ENCODE measurements at places on chromosomes 4 and X.

- no peak for DNase-seq
Measured at GRCh38 chrX:32868524-32868895, 342.8 kb downstream of the DMD start.

DNA sequence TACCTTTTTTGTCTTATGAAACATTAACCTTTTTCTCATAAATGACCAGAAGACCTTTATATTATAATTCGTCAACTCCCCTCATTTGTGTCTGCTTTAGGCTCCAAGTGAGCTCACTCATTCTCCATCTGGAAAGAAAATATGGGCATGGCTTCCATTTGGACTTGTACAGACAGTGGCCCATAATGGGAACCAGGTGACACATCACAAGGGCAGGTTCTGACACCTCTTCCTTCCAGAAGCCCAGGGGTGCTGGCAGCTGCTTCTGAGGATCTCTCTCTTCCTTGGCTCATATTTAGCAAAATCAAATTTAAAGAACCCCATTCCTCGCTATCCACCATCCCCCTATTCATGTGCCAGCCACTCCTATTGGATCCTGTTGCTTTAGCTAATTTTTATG lies 69.6 kb downstream of the CD38 start:
- no peak for DNase-seq

GRCh38 chrX:23919706-23920320 lies 12.0 kb downstream of the CXorf58 start:
- no peak for DNase-seq

DNA sequence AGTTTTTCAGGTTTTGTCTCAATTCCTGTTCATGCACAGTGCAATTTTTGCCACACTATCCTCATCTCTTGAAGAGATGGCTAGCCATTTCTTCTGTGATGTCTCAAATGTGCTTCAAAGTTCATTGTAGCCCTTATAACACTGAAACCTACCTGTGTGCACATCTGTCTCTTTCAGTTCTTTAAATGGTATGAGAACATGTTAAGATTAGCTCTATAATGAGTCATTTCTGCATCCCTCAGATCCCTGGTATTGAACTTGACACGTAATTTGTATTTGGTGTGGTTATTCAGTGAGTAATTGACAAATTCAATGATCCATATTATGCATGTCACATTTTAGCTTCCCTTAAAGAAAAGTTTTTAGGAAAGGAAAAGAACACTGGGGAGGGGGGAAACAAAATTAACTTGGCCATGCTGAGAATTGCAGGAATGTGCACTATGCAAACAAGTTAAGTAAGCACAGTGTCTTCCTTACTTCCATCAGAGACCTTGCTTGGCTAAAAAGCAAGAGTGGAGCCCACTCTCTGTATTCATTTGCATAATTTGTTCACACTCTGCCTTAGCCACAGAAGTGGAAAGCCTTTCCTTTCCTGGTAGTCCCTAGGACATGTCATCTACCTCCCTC lies 659.8 kb upstream of the MAGEB2 start:
- no peak for DNase-seq

- peak; percentile 74 for DNase-seq
Measured at GRCh38 chr4:71290074-71290473, 48.7 kb upstream of the SLC4A4 start.

GRCh38 chr4:162700358-162700757 lies 466.3 kb downstream of the NAF1 start:
- no peak for DNase-seq

DNA sequence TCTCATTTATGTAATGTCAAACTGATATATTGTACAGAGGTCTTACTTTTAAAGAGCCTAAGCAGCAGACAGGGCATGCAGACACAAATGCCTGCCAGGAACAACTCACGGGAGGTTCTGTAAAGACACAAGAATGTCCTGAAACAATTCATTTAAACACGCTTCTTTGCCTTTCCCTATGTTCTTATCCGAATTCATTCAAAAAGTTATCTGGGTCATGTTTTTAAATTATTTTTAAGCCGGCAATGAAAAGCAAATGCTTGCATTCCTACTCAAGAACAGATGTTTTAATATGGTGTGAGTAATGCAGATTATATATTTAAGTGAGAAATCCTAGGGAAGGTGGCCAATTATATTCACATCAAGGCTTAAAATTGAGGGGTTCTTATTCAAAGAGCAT lies 192.6 kb downstream of the PDGFC start:
- DNase-seq, result peak; percentile 37

- DNase-seq, result peak; percentile 95
Measured at GRCh38 chr4:105765690-105766407, 57.3 kb downstream of the GSTCD start.

- no peak for DNase-seq
Measured at GRCh38 chr4:123980736-123981300, 584.2 kb downstream of the SPRY1 start.

GRCh38 chrX:141468940-141469339 lies 115.6 kb downstream of the SPANXA1 start:
- DNase-seq, result no peak

- DNase-seq, result no peak
Measured at GRCh38 chrX:373641-374471, 12.9 kb downstream of the PPP2R3B start.

DNA sequence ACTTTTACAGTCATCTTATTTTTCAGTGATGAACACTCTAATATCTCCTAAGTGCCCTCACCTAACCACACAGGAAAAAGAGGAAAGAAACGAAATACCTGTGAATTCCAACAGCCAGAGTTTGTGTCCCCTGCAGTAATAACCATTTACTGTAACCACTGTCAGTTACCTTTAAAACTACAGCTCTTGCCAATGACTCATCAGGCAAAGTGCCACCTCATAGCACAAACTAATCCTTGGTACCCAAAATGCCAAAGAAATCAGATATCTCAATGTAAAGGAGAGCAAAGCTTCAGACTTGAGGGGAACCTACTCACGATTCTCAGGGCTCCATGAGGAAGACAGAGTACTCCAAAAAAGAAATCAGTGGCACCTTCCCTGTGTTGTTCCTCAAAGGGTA lies 146.5 kb downstream of the NDST3 start:
- no peak for DNase-seq

DNA sequence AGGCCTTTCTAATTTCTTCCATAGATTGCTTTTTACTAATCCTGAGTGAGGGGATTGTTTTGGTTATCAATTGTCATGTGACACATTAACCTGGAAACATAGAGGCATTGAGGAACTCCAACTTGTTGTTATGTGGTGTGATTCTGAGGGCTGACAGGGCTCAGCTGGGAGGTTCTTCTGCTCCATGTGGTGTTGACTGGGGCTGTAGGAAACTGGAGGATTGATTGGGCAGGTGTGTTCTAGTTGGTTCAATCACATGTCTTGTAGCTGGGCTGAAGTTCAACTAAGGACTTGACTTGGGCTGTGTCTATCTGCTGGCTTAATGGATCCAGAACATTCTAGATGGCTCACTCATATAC lies 10.8 kb upstream of the CRLF2 start:
- no peak for DNase-seq

DNA sequence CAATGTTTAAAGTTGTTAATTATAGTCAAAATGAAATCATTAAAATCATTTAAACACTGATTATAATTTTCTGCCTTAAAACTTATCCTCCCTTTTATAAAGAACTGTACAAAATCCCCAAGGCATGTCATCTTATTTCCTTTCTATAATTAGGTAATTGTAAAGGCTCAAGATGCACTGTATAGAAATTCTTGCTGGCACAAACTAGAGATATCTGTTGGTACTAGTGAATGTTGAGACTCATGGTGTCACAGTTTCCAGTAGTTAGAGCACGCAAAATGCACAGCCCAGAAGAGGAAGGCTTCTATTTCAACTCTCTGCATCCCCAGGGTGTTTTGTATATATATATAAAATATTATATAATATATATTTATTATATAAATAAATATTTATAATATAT lies 22.7 kb upstream of the PLA2G12A start:
- no peak for DNase-seq

DNA sequence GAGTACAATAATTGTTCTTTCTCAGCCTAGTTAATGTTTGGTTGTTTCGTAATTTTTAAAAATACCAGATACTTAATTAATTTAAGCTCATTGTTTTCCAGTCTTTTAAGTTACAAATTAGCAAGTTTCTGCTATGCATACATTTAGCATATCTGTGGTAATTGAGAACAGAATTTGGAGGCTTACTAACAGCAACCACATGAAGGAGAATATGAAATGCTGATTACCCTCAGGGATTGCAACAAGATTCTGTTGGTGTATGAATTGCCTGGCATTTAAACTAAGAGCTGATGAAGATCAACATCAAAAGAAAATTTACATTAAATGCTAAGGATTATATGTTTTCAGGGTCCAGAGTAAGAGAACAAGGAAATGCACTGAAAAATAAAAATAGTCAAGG lies 580.0 kb upstream of the INTU start:
- no peak for DNase-seq

DNA sequence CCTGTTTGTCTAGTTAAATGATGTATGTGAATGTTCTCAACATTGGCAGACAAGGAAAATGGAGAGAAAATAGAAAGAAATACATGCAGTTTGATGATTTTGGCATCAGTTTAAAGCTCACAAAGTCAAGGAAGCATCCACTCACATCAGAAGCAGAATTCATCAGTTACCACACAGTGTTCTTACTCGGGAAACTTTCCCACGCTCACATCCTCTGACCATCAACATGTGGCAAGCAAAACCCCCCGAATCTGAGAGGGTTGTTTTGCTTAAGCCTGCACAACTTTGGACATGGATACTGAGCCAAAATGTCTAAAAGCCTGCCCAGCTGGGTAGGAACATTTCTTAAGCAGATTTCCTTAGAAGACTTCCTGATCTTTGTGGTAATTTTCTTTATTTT lies 407.6 kb downstream of the ANKRD50 start:
- DNase-seq, result peak; percentile 20

GRCh38 chr4:130600706-130601105 lies 1504.8 kb downstream of the C4orf33 start:
- DNase-seq, result no peak

DNA sequence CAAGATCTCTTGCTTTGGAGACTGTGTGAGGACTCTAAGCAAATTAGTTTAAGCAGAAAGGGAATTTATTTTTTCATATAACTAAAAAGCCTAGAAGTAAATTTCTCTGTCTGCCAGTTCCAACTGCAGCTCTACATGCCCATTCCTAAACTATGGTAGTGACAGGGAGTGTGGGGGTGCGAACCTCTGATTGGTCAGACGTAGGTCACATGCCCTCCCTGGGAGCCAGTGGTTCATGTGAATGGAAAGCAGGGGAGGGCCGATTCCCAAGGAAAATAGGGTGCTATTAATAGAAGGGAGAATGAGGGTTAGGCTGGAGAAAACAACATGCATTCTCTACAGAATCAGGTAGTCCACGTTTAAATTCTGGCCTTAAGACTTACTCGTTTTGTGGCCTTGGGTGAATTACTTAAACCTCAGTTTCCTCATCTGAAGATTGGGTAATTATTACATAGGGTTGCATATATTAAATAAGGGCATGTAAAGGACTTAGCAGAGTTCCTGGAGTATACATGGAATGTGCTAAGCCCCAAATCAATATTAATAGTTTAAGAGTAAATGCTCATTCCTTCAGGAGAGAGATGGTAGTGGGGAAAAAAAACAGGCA lies 7.2 kb downstream of the RAB33B start:
- DNase-seq, result no peak

DNA sequence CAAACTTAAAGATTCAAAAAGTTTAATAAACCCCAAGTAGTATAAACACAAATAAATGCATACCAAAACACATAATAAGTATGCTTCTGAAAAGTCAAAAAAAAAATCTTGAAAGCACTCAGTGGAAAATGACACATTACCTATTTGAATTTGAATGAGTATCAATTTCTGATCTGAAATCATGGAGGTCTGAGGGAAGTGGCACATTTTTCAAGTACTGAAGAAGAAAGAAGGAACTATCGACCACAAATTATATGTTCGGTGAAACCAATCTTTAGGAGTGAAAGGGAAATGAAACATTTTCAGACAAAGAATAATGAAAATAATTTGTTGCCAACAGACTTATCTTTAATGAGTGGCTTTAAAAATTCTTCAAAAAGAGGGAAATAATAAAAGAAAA lies 12.1 kb upstream of the F9 start:
- DNase-seq, result no peak

- no peak for DNase-seq
Measured at GRCh38 chr4:108662629-108663028, 12.2 kb downstream of the OSTC start.

DNA sequence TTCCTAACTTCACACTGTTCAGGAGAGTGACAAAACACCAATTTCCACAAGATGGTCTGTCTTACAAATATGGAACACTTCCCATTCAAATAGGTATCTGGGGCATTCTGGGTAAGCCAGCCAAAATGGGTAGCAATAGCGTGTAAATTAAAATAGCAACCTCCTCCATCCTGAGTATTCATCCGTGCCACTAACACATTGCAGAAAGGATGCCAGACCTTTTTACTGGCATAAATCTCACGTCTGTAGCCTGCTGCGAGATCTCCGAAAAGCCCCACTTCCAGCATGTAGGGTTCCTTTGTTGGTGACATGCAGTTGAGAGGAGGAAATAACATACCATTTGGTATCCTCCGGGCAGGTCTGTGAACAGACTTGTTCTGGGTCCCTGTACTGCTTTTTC lies 52.7 kb upstream of the RAI2 start:
- no peak for DNase-seq

DNA sequence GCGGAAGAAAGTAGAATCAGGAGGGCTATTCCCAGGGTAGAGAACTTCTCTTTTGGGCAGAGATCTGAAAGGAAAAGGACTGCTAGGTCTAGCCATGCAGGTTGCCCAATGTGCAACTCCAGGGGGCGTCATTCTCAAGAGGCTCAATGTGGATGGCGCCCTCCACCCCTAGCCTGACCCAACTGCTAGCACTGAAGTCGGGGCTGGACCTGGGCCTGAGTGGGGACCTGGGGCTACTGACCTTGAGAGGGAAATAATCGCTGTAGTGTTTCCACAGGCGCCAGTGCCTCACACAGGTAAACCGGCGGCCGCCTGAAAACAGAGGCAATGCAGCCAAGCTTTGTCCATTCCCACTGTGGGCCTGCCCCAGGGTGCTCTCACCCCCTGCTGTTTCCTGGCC lies 6.1 kb downstream of the AWAT2 start:
- no peak for DNase-seq

- no peak for DNase-seq
Measured at GRCh38 chr4:138099385-138099784, 142.8 kb downstream of the SLC7A11 start.

DNA sequence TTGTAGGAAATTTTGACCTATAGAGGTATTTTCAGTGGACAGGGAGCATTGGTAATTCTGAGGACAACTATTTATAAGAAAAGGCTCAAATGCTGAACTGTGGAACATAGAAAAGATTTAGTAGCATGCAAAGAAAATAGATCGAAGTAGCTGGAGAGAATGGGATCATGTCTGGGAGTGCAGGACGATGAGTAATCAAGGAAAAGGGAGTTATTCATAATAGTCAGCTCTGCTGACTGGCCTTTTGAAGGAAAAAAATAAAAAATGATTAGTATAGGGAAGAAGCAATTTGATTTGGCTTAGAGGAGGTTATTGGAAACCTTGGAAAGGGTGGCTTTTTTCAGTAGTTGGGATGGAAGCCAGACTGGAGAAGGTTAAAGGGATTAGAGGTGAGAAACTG lies 22.9 kb upstream of the ANK2 start:
- DNase-seq, result peak; percentile 44

GRCh38 chr4:33381816-33382215 lies 2661.6 kb downstream of the PCDH7 start:
- DNase-seq, result no peak
